ENCODE measurements at places on chromosomes 5 and 9.
A peak's percentile ranks its signal among the peaks of the same experiment; 100 is the strongest.

DNA sequence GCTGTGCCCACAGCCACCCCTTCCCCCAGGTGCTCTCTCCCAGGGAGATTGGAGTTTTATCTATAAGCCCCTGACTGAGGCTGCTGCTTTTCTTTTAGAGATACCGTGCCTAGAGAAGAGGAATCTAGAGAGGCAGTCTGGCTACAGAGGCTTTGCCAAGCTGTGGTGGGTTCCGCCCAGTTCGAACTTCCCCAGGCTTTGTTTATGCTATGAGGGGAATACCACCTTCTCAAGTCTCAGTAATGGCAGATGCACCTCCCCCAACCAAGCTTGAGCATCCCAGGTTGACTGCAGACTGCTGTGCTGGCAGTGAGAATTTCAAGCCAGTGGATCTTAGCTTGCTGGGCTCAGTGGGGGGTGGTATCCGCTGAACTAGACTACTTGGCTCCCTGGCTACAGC lies 157.4 kb downstream of the CAAP1 start:
- no peak for DNase-seq

DNA sequence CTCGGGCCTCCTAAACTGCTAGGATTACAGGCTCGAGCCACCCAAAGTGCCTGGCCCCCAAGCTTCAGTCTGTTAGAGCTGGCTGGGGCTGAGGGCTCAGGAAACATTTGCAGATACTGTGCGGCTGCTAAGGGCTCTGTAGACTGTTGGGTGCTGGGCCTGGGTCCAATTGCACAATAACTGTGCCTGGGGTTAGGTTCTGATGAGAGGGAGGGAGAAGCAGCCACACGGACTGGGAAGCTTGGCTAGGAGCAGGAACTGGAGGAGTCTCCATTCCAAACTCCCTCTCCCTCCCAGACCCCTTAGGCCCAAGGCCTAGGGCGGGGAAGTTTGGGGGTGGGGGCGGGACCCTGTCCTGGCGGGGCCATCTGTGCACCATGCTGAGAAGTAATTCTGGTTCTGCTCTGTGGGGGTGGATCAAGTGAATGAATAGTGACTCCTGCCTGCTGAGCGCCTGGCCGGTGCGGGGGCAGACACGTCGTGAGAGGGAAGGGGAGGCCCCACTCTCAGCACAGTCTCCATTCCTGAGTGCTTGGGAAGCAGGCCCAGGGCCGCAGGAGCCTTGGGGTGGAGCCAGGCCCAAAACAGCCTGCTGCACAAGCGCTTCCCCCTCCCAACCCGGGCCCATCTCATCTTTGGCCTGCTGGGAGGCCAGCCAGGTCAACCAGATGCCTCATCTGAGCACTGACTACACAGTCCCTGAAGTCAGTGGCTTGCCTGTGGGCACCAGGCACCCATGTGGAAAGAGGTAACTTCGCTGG lies 1.5 kb downstream of the ASS1 start:
- peak; percentile 96 for DNase-seq

- DNase-seq = no peak
These were observed 415.4 kb upstream of the GRAMD2B start for GRCh38 chr5:126007841-126008240.

DNA sequence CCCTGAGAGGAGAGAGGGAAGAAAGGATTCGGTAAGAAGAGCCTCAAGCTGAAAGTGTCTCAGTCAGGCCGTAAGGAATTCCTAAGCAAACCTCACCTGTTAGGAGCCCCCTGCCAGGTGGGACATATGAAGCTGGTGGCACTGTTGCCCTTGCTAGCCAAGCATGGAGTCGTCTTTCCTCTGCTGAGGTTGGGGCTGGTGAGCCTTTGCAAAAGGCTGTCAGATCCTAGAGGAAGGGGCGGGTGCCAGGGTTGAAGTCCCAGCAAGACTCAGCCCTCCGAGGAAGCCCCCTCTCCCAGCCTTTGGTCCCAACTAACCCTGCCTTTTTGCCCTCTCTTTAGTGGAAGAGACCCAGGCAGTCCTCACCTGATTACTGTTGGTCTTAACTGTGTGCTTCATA lies 5.5 kb upstream of the SMIM32 start:
- DNase-seq = no peak

DNA sequence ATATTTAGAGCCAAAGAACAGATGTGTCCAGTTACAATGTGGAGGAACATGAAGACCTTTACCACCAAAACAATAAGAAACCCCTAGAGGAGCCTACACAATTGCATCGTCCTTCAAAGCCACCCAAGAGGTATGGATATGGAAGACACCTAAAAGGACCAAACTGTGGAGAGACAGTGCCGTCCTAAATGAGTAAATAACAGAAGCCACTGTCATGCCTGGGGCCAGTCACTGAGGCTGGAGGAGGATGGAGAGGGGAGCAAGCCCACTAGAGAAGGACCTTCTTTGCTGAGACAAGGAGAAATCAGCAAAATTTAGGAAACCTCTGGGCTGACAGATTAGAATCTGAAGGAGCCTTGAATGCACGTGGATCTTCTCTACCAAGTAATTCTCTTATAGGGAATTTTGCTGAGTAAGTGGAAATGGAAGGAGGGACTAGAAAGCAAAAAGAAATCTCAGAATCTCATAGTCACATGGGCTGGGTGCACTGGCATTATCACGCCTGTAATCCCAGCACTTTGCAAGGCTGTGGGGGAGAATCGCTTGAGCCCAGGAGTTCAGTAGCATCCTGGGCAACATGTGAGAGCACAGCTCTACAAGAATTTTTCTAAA lies 27.6 kb downstream of the PLEKHG4B start:
- DNase-seq = no peak

- DNase-seq = no peak
These were observed 898.5 kb upstream of the SEMA6A start for GRCh38 chr5:117473165-117473564.

GRCh38 chr9:27489087-27489876 lies 34.8 kb upstream of the IFNK start:
- DNase-seq = no peak

Measured in MCF 10A (cell line).